NCI-H82 (cell line): ENCODE measurements at places on chromosomes 1 and 21.

DNA sequence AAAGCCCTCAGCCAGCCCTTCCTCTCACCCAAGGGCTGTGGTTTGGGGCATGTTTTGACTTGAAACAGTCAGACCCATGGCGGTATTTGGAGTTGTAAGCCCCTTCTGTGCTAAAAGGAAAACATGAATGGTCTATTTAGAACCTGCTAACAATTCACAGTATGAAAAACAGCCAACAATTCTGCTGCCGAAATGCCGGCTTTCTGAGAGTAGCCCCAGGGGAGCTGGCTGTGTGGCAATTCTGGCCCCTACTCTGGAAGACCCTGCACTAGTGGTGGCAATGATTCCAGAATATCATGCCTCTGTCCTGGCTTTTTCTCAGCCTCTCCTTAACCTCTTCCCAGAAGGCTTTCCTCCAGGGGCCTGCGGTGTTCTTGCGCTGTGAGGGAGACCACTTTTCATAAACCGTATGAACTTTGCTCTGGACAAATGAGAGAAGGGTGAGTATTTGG is 118.7 kb downstream of the EDEM3 start:
- DNase-seq, result no peak

- peak; percentile 16 for DNase-seq
Measured at GRCh38 chr1:192005976-192006375, 152.3 kb upstream of the RGS18 start.

DNA sequence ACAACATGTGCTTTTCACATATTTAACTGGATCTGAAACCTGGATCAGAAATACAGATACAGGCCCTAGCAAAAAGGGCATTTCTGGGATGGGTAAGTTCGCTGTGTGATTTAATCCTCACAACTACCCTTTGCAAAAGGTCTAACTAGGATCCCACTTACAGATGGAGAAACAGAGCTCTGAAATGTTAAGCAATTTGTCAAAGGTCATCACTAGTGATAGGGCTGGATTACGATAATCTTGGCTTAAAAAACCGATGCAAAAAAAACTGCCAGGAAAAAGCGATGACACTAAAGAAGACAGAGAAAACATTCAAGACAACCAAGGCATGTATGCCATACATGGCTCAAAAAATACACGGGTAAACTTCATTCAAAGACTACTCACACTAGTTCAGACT is 29.9 kb downstream of the AHCTF1 start:
- DNase-seq, result no peak

DNA sequence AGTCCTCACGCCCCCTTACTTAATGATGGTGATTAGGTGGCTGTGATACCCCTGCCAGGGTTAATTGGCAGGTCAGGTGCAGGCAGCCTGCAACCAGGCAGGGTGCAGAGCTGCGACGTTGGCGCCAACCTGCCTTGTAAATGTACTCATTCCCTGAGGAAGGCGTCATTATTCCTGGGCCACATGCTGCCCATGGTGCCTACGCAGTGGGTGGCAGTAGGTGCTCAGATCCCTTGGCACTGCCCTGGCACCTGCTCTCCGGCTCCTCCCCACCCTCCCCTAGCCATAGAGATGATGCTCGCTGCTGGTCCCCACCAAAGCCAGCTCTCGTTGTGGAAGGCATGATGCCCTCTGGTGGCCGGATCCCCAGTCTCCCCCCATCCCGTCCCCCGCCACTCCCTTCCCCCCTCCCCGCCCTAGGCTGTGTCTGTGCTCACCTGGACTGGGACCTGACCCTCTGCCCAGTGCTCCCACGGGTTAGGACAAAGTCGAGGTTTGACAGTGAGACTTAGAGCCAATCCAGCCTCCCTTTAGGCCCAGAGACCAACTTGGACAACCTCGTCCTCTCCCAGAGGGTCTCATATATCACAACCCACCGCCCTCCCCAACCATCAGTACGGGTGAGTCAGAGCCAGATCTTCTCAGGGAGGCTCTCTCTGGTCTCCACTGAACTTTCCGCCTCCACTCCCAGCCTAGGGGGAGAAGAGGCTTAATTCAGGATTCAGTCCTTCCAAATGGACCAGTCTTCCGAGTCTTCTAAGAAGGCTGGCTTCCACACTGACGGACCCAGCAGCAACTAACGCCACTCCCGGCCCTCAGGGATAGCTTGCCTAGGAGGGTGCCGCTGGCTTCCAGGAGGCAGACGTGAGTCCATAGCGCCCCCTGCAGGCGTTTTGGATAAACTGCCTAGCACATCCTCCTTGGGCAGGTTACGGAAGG is 5.7 kb downstream of the KRTCAP2 start:
- DNase-seq, result peak; percentile 97

- DNase-seq, result no peak
Measured at GRCh38 chr21:17931080-17931479, 111.9 kb upstream of the C21orf91 start.

- no peak for DNase-seq
Measured at GRCh38 chr1:81702903-81703302, 97.8 kb upstream of the ADGRL2 start.

DNA sequence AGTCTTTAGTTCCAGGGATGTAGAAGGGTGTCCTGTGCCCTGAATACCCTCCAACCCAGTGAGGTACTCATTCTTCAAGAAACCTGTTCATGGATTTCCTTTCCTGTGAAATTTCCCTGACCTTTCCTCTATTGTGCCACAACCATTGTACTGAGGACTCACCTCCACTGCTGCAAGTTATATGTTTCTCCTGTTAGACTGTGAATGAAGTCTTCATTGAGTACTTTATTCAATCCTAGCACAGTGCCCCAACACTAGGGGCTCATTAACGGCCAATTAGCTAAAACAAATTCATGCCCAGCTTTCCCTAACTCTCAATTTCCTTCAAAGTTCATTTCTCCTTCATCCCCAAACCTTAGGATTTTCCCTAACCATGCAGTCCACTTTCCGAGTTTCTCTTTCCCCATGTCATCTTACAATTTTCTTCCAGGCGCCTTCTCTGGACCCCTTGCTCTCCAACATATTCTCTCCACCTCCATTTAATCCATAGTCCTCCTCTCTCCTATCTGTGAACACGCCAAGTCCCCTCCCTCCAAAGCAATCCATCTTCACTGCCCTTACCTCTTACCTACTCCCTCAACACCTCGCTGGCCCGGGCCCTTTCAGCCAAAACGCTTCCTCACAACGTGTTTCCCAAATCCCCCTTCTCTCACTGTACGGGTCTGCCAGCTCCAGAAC is 1.3 kb downstream of the TRIM33 start:
- DNase-seq, result peak; percentile 57

- no peak for DNase-seq
Measured at GRCh38 chr1:66147226-66147835, 354.6 kb downstream of the PDE4B start.

DNA sequence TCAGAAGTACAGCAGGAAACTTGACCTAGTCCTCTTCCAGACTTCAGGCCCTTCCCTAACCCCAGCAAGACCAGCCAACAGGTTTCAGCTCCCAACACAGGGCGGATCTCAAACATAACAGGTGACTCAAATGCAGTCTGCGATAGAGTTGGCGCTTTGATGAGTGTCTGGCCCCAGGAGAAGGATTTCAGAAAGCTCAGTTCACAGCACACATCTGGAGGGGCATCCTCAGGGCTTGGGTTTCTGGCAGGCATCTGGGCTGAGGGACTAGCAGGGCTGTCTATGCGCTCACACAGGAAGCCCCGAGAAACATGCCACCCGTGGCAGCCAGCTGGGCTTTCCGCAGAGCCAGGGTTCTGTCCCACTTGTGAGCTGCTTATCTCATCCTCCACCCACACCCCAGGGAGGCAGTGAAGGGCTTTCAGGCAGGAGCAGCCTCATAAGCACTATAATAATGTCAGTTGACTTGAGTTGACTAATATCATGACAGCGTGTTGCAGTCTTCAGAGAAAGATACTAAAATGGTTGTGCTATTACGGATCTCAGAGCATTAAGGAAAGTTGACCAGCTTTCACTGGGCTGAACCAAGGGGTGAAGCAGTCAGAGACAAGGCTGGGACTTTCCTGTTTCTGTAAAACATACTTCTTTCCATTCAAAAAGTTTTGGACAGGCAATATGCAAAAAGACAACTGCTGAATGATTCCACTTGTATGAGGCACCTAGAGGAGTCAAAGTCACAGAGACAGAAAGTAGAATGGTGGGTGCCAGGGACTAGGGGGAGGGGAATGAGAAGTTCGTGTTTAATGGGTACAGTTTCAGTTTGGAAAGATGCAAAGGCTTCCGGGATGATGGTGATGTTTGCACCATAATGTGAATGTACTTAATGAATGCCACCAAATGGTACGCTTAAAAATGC is 233.0 kb upstream of the IRF2BP2 start:
- no peak for DNase-seq

DNA sequence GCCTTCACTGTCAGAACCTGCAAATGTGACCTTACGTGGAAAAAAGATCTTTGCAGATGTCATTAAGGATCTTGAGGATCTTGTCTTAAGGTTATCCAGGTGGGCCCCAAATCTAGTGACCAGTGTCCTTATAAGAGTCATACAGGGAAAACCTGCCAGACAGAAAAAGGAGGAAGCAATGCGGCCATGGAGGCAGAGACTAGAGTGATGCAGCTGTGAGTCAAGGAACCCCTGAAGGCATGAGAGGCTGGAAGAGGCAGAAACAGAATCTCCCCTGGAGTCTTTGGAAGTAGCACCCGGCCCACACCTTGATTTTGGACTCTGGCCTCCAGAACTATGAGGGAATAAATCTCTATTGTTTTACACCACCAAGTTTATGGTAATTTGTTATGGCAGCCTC is 36.5 kb upstream of the DNASE2B start:
- no peak for DNase-seq

GRCh38 chr1:9874959-9875635 is 35.0 kb downstream of the CTNNBIP1 start:
- peak; percentile 93 for DNase-seq

- DNase-seq, result no peak
Measured at GRCh38 chr21:45250914-45251634, 36.6 kb downstream of the POFUT2 start.

DNA sequence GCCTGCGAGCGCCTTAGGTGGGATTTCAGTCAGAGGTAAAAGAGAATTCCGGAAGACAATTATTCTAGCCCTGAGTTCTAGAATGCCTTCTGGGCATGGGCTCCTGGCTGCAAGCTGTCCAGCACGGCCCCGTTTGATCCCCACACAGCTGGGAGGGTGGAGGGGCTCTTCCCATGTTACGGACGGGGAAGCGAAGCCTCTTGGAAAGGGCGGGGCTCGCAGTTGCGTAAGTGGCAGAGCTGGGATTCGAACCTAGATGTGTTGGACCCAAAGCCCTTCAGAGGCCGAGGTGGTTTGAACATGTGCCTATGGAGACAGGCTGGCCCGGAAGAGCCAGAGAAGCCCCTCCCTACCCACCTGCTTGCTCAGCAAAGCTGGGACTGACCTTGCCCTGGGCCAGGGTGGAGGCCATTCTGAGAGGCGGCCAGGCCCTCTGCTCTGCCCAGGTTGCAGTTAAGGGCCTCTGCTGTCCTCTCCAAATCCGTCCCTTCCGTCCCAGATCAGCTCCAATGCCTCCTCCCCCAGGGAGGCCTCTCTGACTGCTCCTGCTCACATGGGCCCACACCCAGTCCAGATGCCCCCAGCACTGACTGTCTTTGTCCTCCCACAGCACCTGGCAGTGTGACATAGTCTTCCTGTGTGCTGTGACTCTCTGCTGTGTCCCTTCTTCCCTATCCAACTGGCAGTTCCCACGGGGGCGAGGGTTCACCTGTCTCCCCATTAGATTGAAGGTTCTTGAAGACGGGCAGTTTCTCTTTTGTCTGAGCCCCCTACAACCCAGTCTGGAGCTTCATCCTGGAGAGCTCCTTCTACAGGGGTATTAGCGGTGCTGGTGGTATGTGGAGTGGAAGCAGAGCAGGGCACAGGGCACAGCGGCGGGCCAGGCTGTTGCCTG is 1.2 kb upstream of the HSPB7 start:
- no peak for DNase-seq

DNA sequence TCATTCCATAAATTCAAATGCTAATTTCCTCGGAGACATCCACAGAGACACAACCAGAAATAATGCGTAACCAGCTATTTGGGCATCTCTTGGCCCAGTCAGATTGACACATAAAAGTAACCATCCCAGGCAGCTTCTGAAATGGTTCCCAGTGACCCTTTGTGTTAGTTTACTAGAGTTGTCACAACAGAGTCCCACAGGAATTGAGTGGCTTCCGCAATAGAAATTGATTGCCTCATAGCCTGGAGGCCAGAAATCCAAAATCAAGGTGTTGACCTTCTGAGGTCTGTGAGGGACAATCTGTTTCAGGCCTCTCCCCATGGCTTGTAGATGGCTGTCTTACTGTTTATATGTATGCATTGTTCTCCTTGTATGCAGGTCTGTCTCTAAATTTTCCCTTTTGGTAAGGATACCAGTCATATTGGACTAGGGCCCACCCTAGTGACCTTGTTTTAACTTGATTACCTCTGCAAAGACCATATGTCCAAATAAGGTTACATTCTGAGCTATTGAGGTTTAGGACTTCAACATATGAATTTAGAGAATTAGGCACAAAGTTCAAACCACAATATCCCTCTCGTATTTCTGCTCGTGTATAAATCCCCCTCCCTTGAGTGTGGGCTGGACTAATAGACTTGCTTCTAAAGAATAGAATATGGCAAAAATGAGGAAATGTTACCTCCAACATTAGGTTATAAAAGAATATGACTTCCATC is 78.2 kb upstream of the FGGY start:
- no peak for DNase-seq

DNA sequence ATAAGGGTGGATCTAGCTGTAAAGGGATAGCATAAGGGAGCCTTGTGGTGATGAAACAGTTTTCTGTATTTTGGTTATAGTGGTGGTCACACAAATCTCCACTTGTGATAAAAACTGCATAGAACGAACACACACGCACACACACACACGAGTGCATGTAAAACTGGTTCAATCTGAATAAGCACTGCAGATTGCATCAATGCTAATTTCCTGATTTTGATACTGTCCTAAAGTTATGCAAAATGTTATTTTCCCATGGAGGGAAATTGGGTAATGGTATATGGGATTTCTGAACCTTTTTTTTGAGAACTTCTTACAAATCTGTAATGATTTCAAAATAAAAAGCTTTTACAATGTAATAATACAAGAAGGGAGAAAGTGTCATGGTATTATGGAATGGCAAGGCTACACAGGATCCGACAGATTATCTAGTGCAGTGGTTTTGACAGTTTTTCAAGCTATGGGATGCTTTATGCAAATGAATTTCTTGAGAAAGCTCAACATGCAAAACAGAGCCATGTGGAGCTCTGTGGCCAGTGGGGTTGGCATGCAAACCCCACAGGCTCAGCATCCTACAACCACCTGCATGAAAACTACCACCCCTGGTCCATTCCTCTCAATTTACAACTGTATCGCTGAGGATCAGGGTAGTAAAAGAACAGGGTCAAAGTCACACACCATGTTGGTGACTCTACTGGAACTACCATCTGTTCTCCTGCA is 18.8 kb downstream of the SLC41A1 start:
- no peak for DNase-seq
